ENCODE measurements at places on chromosomes 3 and 15. TPM values are rescaled to one million over a fixed set of nuclear protein-coding genes. Genes with fewer than 3 reads are reported as not detected.

The IDH2 gene
- 56.2 TPM for total RNA-seq

The RARRES1 gene
- total RNA-seq = 12.7 TPM

The GHSR gene
- total RNA-seq = not detected

The ULK4 gene
- total RNA-seq = 9.2 TPM

The PLSCR2 gene
- not detected for total RNA-seq

The STAB1 gene
- 1.4 TPM for total RNA-seq

The NUP210 gene
- not detected for total RNA-seq

The MITF gene
- total RNA-seq = 1.2 TPM

The RGMA gene
- 17.7 TPM for total RNA-seq

The FAM107A gene
- 2.6 TPM for total RNA-seq

The LRRC31 gene
- total RNA-seq = not detected

The PRR20G gene
- total RNA-seq = not detected

The EXD1 gene
- total RNA-seq = not detected

The CSPG5 gene
- total RNA-seq = not detected

The GOLGA8M gene
- total RNA-seq = 1.8 TPM

The ACKR4 gene
- total RNA-seq = 0.23 TPM

The UBA5 gene
- 19.8 TPM for total RNA-seq

The CPA3 gene
- not detected for total RNA-seq

The GABRB3 gene
- total RNA-seq = 1.3 TPM

The COLQ gene
- 0.09 TPM for total RNA-seq

The SH2D7 gene
- not detected for total RNA-seq

The DGKG gene
- total RNA-seq = not detected

The IQCF6 gene
- not detected for total RNA-seq

The CRELD1 gene
- 11.2 TPM for total RNA-seq

The CRABP1 gene
- not detected for total RNA-seq

Measured in pericardium fibroblast (primary cell).